LoVo (cell line): ENCODE measurements at places on chromosomes 7 and 10.

DNA sequence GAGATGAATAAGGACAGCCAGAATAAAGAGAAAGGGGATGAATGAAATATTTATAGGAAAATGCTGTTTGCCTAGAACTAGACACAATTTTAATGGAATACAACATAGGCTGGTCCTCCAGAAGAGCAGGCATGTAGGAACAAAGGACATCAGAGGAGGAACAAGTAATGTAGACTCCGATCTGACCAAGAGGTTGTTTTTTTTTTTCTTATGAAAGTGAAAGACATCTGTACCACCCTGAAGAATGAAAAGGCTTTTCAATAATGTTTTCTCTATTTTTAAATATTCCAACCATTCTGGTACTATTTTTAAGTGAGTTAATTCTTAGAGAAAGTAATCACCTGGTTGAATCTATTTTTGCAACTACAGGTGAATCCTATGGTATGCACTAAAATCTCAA, 136.9 kb upstream of the PTN start:
- DNase-seq, result no peak

- no peak for DNase-seq
These were observed 48.9 kb downstream of the ZNF503 start for GRCh38 chr10:75352650-75353049.

- no peak for DNase-seq
These were observed 44.4 kb upstream of the SP4 start for GRCh38 chr7:21383227-21384220.

DNA sequence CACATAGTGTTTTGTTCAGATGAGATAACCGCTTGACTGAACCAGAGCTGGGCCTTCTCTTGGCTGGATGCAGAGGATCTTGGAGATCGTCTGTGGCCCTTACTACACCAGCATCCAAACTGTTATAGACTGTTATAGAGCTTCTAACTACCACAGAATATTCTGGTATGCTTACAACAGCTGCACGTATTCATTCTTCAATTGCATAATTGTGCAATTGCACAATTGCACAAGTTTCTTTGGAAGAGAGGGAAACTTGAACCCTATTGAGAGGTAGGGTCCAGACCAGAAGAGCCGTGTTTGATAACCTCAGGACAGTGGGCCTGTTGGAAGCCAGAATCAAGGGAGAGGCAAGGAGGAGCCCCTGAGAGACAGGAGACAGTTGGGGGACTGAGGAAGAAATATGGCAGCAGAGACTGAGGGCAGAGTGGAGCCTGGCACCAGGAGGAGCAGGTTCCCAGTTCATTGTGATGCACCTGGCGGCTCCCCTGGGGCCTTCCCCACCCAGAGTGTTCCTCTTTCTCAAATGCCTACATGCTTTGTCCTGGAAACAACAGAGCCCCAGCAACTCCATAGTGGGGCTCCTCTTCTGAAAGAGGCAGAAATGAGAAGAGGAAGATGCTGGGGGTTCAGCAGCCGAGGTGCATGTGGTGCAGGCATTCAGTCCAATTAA, 64.1 kb downstream of the PTPRZ1 start:
- DNase-seq, result no peak

GRCh38 chr7:100397315-100398081, 24.2 kb downstream of the PILRA start:
- DNase-seq, result no peak

GRCh38 chr7:129649128-129649690, 37.7 kb downstream of the NRF1 start:
- no peak for DNase-seq

DNA sequence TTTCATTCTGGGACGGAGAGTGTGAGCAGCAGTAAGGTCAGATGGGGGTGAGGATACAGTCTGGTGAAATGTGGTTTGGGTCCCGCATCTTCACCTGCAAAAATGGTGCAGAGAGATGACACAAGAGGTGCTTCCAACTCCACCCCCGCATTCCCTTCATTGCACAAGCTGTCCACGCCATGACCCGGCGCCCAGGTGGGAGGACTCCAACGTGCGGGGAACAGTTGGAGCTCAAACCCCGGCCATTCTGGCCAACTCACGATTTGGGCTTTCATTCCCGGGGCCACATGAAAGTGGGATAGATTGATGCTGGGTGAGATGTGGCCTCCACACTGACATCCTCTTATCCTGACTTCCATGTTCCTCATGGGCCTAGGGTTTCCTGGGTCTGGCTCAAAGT, 34.6 kb upstream of the ZNF273 start:
- no peak for DNase-seq

DNA sequence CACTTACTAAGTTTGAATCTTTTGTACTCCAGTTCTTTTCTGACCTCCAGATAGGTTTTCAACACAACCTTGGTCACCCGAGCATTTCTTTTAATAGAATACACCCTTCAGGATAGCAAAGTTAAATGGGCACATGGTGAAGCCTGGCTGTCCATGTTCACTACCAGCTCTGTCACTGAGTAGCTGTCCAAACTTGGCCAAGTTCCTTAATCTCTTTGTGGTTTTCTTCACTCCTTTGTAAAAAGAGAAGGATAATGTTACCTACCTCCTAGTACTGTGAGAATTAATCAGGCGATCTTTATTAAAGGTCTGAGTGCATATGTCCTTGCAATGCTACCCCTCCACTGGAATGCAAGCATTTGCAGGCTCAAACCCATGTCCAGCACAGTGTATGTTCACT, 128.1 kb upstream of the PTPRZ1 start:
- no peak for DNase-seq

GRCh38 chr10:107894516-107894915, 730.0 kb upstream of the SORCS1 start:
- DNase-seq, result no peak

GRCh38 chr10:72278668-72279393, 5.1 kb downstream of the DDIT4 start:
- DNase-seq, result no peak

DNA sequence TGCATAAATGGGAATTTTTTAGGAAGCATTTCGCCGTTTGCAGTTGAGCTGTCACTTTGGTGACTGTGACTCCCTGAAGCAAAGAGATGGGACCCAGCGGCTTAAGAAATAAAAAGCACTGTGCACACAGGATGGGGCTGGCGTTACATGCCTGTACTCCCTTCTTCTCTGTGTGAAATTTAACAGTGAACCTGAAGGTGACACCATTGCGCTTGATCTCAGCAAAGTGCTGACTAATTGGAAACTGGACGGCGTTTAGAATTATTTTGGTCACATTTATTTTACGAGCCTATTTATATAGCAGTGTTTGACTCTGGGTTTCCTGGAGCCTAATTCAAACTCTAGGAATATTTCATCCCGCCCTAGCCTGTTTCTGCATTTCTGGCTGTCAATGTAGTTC, 146.2 kb downstream of the PAXIP1 start:
- DNase-seq, result no peak

DNA sequence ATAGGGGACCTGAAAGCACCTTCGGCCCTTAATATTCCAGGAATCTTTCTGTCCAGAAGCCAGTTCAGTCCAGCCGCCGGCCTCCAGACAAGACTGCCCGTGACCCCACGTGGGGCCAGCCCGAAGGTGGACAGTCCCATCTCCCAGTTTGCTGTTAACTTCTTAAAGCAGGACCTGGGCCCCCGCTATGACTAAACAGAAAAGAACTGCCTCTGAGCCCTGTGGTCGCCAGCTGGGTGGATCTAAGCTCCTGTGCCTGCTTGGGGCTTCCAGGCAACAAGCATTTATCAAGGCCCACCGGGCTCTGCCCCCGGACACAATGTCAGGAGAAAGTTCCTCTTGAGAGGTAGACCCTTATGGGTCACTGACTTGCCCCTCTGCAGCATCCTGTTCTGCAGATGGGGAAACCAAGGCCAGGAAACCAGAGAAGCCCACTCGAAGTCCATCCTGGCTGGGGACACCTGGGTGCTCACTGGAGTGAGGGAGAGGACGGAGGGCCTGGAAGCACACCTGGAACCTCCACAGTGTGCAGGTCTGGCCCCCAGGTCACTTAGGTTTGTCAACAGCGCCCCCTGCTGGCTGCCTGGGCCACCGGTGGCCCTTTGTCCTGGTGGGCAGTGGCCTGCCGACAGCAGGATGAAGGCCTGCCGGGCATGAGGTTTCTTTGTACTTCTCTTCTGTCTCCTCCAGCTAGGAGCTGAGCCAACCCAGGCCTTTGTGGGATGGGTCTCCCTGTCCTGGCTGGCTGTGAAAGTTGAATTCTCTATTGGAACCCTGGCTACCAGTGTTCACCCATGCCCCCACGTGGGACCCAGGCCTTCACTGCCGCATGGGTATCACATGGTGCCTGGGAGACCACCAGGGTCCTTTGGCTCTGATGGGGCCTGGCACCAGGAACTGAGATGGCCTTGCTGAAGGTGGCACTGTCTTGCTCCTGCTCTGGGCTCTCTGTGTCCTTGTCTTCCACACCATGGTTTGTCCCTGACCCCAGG, 128.0 kb downstream of the ZMIZ1 start:
- DNase-seq, result peak; percentile 44

- DNase-seq, result no peak
These were observed 30.3 kb downstream of the IMMP2L start for GRCh38 chr7:111531993-111532392.

DNA sequence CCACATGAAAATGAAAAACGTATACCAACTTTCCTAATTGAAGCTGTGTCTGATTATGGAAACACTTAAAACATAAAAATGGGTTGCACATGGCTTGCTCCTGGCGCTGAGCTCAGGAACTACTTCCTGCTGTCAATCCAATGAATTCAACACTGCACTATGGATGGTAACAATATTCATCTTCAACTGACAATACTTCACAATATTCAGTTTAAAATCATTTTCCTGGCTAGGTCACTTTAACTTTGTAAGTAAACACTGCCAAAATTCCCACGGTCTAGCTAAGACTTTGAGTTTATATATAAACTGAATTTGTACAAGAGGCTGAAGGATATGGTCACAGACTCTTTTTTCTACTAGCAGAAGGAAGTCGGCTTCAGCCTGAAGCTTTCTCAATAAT, 556.9 kb downstream of the TNS3 start:
- no peak for DNase-seq

DNA sequence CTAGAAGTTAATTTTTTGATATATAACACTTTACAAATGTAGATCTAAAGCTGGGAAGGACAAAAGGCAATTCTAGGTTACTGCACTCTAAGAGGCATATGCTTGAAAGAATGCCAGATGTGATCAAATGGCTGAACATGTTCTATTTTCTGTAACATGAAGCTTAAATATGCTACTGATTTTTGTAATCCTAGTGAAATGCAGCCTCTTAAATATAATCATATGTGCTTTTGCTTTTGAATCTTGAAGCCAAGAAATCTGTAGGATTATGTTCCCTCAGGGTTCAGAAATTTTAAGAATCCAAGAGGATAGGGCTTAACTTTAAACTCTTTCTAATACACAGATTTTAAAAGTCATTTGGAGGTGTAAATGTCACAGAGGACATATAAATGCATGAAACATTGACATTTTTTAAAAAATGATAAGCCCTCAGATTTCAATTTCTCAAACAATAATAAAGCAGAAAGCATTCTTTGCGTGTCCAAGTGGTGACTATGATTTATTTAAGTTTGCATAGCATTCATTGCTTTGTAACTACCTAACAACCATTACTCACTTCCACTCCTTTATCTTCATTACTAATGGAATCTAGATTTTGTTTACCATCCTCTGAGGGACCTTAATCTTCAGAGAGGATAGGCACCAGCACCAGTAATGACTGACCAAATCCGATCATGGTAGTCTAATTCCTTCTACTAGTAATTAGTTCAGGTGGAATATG, 170.4 kb downstream of the MAGI2 start:
- DNase-seq, result no peak

GRCh38 chr7:144109283-144109682, at the start of gene OR2A2:
Gene OR2A2 (plus strand): TSS chr7:144109583. CDS start chr7:144109583, 0 bp downstream.
- DNase-seq, result no peak

GRCh38 chr7:116671111-116671510, 885 bp upstream of the MET start:
- no peak for DNase-seq
